ENCODE measurements at places on chromosomes 2 and 18.

- DNase-seq: no peak
These were observed 96.3 kb downstream of the B3GNT2 start for GRCh38 chr2:62292190-62292589.

DNA sequence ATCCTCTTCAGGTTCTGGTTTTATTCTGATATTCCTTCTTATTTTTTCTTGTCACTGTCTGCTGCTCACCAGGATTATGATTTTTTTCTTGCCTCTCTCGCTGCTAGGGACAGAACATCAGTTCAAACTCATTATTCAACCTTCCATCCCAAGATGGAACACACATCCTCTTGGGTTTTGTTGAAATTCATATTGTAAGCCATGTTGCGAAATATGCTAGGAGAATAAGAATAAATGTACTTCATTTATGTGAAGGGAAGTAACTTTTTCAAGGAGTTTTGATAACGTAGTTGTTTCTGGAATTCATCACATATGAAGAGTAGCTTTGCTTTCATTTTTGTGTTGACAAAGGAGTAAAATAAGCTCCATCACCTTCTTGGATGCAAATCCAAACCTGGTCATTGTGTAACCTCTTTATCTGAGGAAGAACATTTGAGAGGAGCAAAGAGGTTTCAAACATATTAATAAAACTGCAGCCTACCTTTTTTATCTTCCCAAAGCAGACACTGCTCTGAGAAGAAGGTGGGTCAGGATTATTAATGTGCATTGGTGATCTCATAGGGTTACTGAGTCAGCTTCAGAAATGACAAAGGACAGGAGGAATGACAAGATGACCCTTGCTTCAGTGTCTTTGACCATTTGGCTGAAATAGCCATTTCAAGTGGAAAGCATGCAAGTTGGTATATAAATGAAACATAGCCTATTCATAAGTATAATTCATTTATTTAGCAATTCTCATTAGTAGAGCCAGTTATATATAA lies 280.0 kb downstream of the GULP1 start:
- DNase-seq: no peak

DNA sequence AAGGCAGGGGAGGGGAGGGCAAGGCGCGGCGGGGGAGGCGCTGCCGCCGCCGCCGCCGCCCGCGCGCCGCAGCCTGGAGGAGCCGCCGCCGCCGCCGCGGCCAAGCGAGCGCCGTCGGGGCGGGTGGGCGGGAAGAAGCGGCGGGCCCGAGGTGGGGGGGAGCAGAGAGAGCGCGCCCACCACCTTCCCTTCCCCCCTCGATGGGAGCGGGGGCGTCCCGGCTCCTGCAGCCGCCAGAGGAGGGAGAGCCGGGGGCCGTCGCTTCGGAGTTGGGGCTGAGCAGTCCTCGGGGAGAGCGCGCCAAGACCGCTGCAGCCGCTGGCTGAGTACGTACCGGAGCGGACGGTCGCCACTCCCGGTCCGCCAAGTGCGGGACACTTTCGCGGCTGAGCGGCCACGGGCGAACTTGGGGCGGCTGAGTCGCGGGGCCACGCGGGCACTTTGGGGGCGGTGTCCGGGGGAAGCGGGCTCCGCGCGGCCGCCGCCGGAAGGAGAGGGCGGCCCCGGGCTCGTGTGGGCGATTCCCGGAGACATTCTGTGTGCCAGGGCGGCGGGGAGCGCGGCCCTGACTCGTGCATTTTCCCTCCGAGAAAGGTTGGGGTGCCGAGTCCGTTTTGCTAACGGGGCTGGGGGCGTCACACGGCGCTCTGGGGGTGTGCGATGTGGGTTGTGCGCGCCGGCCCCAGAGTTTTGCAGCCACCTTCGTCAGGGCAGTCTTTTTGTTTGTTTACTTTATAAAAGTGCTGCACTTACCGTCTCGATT lies at the start of gene NAB1:
TSS of gene NAB1 (plus strand) at position 49 of the 763 bp plus-strand sequence. CDS start 10,094 bp downstream, outside the sequence.
- peak; percentile 66 for DNase-seq

- peak; percentile 19 for DNase-seq
These were observed 240.9 kb upstream of the APCDD1 start for GRCh38 chr18:10213526-10213925.

GRCh38 chr18:26133652-26134051 lies at the start of gene PSMA8:
Gene PSMA8 (plus strand): TSS chr18:26133869. CDS start chr18:26133966, 97 bp downstream.
- DNase-seq: peak; percentile 21

GRCh38 chr2:169464882-169465281 lies 14.4 kb upstream of the BBS5 start:
- no peak for DNase-seq

- no peak for DNase-seq
These were observed 73.4 kb upstream of the ITPRID2 start for GRCh38 chr2:181818058-181818680.

DNA sequence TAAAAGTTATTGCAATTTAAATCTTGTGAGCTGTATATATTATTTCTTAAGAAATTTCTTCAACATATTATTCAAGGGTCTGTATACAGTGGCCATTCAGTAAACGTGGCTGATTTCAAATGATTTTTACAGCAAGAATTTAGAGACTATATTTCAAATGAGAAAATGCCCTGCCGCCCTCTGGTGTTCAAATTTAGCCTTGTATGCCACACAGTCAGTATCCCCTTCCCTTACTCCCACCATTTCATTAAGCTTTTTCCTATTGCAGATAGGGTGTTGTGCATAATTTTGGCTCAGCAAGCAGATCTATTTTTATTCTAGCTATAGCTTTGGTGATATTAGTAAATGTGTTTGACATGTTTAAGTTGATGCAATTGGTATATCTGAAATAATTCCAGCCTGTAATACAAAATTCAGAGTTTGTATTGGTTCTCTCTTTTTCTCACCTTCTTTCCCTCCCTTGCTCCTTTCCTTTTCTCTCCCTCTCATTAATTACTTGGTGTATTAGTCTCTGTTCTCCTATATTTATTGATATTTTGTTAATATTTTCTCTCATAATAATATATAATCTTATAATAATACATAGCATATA lies 22.8 kb upstream of the SCN7A start:
- DNase-seq: no peak

GRCh38 chr2:219526320-219527075 lies 12.2 kb downstream of the ASIC4 start:
- DNase-seq: no peak

DNA sequence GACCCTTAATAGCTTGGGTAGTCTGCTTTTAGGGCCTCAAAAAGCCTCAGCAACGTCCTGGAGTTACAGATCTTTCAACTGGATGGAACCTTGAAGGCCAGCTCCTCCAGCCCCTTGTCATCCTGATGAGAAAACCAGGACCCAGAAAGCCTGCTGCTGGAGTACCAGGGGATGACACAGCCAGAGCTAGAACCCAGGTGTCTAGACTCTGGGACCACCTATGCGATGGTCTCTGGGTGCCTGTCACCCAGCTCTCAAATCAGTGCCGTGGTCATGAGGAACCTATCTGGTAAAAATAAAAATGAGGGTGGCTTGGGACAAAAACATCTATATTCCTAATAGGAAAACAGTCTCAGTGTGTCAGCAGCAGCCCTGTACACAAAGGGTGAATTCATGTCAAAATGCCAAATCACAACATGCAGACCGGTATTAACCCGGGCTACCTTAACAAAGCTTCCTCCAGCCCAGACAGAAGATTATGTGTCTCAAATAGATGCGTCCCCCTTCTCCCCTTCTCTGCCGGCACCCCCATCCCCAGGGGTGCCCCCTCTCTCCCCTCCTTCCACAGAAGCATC lies 28.5 kb downstream of the SMAD7 start:
- DNase-seq: no peak

DNA sequence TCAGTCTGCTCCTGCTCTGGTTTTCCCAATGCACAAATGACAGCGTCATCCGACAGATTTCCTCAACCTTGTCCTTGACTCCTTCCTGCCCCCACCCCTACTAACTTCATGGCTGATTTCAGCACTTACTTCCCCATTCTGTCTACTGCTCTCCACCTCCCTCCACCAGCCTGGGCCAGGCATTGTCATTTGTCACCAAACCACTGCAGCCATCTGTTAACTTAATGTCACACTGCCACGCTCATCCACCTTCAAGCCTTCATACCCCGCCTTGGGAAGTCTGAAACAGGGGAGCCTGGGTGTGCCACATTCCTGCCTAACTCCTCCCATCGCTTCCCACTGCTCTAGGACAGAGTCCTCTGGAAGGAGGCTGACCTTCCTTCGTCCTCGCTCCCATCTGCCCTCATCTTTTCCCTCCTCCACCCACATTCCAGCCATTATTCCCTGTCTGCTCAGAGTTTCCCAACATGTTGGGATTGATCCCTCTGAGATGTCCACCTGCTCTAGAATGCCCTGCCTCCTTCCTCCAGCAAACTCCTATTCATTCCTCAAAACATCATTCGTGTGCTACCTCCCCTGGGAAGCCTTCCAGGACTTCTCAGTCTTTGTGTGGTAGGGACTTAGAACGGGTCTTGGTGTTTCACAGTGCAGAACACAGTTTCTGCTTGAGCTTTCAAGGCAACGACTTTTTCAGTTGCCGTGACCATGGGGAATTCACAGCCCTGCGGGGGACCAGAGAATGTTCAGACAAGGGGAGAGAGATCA lies 42.2 kb upstream of the SMAD7 start:
- no peak for DNase-seq

DNA sequence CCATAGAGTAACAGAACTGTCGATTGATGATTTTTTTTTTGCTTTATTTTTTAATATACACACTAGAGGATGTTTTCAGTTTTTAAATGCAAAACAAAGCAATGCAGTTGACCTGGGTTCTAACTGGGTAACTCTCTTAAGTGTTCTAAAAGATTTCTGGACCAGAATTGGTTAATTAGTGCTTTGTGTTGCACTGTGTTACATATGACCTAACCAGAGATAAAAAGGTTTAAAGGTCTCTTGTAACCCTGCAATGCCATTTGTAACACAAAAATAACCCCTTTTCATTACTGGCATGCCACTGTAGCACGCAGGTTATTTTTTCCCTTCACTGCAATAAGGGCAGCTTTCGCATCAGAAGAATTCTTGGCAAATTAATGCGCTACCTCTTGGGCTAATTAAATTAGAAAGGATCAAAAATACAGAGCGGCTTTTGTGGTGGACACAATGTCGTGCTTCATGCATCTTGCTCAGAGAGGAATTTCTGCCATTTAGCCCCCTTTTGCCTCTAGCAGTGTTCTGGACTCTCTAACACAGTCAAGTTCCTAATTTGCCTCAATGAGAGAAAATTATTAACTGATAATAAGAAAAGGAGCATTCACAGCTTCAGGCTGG lies 250.8 kb upstream of the ZEB2 start:
- DNase-seq: no peak

DNA sequence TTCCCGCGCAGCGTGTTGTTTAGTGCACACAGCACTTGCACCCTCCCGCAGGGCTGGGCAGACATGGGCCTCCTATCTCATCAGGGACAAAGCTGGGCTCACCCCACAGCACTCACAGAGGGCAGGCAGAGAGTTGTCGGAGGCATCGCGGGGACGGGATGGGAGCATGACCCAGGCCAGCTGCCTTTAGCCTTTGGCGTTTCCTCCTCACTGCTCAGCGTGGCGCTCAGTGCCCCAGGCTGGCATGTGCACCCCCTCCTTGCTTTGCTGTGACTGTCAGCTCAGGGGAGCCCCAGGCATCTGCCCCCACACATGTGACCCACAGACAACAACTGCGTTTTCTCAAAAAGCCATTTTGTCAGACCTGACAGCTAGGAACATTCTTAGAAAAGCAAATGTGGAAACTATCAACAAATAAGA lies 101.1 kb downstream of the RNF144A start:
- no peak for DNase-seq

GRCh38 chr2:200171731-200172482 lies 134.6 kb upstream of the SPATS2L start:
- DNase-seq: no peak

DNA sequence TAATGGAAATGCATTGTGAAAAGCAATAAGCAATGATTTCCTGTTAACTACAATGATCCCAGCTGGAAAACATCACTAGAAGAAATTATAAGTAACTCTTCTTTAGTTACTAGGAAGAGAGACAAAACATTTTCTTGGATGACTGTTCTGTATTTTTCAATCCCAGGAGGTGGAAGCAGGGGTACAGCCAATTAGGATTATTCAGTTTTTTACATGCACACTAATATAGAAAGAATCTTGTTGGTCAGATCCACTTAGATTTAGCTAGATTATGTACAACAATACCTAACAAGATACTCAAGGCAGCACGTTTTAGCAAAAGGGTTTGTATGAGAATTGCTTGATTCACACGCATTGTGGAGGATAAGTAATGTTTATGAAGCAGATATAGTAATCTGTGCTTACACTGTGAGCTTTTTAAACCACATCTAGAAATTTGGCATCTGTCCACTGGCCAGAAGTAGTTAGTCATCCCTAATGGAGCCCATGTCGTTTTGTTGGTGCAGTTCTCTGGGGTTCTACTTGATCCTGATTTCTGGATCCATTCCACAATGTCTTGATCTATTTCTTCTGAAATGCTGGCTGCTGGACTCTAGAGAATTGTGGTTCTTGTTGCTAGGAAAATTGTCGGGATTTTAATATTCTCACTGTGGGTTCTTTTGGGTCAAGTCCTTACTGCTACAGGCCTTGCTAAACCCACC lies 199.7 kb downstream of the ADCYAP1 start:
- DNase-seq: no peak

GRCh38 chr2:178273787-178274360 lies 79.6 kb downstream of the OSBPL6 start:
- DNase-seq: no peak

DNA sequence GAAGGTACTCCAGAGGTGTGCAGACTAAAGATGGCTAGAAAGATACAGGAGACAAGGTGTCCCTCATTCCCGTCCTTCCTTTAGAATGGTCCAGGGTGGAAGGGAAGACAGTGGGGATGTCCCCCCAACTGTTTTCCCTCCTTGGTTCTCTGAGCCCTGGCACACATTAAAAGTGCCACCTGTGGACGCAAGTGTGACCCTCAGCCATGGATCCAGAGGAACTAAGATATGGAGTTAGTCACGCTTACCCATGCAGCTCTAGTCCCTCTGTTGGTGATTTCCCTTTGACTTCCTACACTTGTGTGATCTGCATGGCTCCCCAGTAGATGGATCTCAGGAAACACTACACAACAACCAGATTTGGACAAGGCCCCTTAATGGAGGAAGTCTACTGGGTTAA lies 113.1 kb upstream of the SRD5A2 start:
- DNase-seq: no peak

- DNase-seq: no peak
These were observed 16.8 kb upstream of the EN1 start for GRCh38 chr2:118864207-118864606.

DNA sequence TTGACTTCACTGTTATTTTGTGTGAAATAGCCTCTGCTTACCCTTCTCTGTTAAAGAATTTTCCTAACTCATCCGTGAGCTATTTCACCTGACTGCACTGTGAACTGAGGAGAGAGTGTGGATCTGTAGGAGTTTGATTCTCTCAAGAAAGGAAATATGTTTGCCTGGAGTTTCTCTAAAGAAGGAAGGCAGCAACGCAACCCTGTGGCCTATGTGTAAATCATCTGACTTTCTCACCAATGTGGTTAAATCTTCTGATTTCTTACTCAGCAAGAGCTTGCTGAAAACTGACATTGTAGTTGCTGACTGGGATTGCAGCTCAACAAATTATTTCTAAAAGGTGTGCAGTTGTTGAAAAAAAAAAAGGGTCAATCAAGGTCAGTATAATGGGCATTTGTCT lies 153.9 kb upstream of the PELI1 start:
- DNase-seq: no peak

GRCh38 chr2:23614701-23615100 lies 229.7 kb downstream of the KLHL29 start:
- DNase-seq: no peak
